Ascending aorta (tissue), 2 donors: ENCODE measurements at places on chromosomes 2 and 18. TPM values are rescaled to one million over a fixed set of nuclear protein-coding genes. Genes with fewer than 3 reads are reported as not detected.
A peak's percentile ranks its signal among the peaks of the same experiment; 100 is the strongest.

DNA sequence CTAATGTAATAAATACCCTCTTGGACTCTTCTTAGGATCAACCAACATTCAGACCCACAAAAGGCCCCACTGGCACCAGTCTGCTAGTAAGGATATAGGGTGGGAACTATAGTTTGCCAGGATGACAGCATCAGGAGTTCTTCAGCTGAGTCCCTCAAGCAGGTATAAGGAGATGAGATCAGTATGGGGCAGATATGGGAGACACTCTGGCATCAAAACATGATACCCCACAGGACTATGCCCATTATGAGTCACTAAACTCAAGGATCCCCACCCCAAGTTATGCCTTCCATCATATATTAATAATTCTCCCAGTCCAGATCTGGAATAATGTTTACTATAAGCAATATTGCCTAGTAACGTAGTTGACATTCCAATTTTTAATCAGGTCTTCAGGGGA lies 83.1 kb upstream of the CCDC141 start:
- no peaks in the 10 kb centered on the region for H3K4me1 ChIP-seq
- no peak overlapping the region for H3K27ac ChIP-seq
- DNase-seq: no peak
- peaks cover 7% of the 10 kb centered on the region for H3K36me3 ChIP-seq

Gene AMER3
- not detected for total RNA-seq

- H3K27me3 ChIP-seq: no peaks in the 10 kb centered on the region
- H3K4me3 ChIP-seq: no peak overlapping the region
- no peak overlapping the region for H3K27ac ChIP-seq
- no peaks in the 10 kb centered on the region for H3K36me3 ChIP-seq
- DNase-seq: no peak
- no peaks in the 10 kb centered on the region for H3K4me1 ChIP-seq
Observed at GRCh38 chr2:20241973-20242726, 17.2 kb upstream of the SDC1 start.

Gene TMEM163
- not detected for total RNA-seq

DNA sequence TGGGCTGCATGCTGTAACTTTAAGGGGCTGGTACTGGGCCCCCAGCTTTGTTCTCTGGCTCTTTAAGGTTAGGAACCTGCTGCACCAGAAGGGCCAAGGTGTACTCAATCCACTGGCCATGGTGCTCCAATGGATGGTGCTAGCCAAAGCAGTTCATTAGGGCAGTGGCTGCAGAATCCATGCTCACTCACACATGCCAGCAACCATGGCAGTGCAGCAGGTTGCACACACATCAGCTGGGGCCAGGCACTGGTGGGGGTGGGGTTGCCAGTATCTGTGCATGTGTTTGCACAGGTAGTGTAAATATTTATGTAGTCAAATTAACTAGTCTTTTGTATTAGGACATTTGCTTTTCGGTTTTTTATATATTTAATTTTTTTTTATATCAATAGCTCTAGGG lies 228.3 kb upstream of the EPC2 start:
- H3K27ac ChIP-seq: no peak overlapping the region
- no peak overlapping the region for H3K4me3 ChIP-seq
- no peaks in the 10 kb centered on the region for H3K36me3 ChIP-seq
- H3K4me1 ChIP-seq: no peaks in the 10 kb centered on the region
- H3K27me3 ChIP-seq: no peaks in the 10 kb centered on the region
- DNase-seq: no peak

DNA sequence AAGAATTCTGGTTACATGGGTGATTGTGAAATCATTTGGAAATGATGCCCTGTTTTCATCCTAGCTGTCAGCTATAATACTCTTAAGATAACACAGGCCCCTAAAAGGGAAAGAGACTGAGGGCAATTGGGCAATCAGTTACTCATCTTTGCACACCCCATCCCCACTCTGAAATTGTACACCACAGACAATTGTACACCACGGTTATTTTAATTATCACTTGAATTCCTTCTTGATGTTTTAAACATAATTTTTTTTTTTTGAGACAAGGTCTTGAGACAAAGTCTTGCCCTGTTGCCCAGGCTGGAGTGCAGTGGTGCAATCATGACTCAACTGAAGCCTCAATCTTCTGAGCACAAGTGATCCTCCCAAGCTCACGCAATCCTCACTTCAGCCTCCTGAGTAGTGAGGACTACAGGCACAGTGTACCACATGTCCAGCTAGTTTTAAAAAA lies 862.4 kb upstream of the ACVR2A start:
- no peaks in the 10 kb centered on the region for H3K27me3 ChIP-seq
- no peaks in the 10 kb centered on the region for H3K36me3 ChIP-seq
- no peaks in the 10 kb centered on the region for H3K4me1 ChIP-seq
- H3K4me3 ChIP-seq: no peak overlapping the region
- DNase-seq: no peak

Gene MC5R
- not detected for total RNA-seq

Gene EFHD1
- total RNA-seq: 142 TPM

Gene KLHL14
- not detected for total RNA-seq

GRCh38 chr18:49227001-49227380 lies 233.5 kb downstream of the DYM start:
- H3K27ac ChIP-seq: no peak overlapping the region
- DNase-seq: no peak
- H3K4me3 ChIP-seq: no peak overlapping the region
- no peaks in the 10 kb centered on the region for H3K4me1 ChIP-seq

Gene KCNE4
- 18.3 TPM for total RNA-seq

Gene LTBP1
- total RNA-seq: 295 TPM

GRCh38 chr2:128319631-128320191 lies 1.0 kb upstream of the HS6ST1 start:
- no peak overlapping the region for H3K4me3 ChIP-seq
- H3K27ac ChIP-seq: no peak overlapping the region
- peak; percentile 61 for DNase-seq
- no peaks in the 10 kb centered on the region for H3K27me3 ChIP-seq
- peaks cover 18% of the 10 kb centered on the region for H3K4me1 ChIP-seq
- H3K36me3 ChIP-seq: no peaks in the 10 kb centered on the region

Gene MLPH
- 91.0 TPM for total RNA-seq

Gene RASGRP3
- 1.6 TPM for total RNA-seq

- no peak overlapping the region for H3K27ac ChIP-seq
- no peak overlapping the region for H3K4me3 ChIP-seq
- H3K4me1 ChIP-seq: no peaks in the 10 kb centered on the region
- no peak for DNase-seq
- H3K27me3 ChIP-seq: no peaks in the 10 kb centered on the region
- no peaks in the 10 kb centered on the region for H3K36me3 ChIP-seq
Observed at GRCh38 chr2:1793868-1794445, 49.6 kb upstream of the PXDN start.

DNA sequence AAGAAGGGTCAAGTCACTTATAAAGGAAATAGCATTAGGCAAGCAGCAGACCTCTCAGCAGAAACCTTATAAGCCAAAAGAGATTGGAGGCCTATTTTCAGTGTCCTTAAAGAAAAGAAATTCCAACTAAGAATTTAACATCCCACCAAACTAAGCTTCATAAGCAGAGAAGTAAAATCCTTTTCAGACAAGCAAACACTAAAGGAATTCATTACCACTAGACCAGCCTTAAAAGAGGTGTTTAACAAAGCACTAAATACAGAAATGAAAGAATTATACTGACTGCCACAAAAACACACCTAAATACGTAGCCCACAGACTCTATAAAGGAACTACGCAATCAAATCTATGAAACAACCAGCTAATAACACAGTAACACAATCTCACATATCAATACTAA lies 160.4 kb downstream of the EXOC6B start:
- no peak overlapping the region for H3K4me3 ChIP-seq
- H3K36me3 ChIP-seq: no peaks in the 10 kb centered on the region
- H3K4me1 ChIP-seq: no peaks in the 10 kb centered on the region
- no peaks in the 10 kb centered on the region for H3K27me3 ChIP-seq

Gene SRD5A2
- total RNA-seq: not detected

Gene GKN2
- 0.75 TPM for total RNA-seq

DNA sequence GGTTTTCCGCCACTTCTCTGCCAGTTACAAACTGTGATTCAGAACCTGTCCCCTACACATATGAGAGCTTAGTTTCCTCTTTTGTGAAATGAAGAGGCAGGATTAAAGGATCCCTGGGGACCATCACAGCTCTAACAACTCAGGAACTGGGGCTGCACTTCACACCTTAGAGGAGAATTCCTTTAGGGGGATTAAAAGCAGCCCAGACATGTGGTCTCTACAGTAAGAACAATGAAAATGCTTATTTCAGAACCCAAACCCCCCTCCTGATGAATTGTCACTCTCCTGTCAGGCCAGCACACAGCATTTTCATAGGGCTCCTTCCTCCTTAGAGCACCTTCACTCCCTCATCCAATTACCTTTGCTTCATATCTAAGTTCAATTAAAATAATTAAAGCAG lies 101.5 kb upstream of the NEDD4L start:
- H3K27ac ChIP-seq: no peak overlapping the region
- no peaks in the 10 kb centered on the region for H3K4me1 ChIP-seq
- no peak for DNase-seq
- no peak overlapping the region for H3K4me3 ChIP-seq

Gene VIL1
- not detected for total RNA-seq

Gene SERPINB13
- total RNA-seq: not detected

DNA sequence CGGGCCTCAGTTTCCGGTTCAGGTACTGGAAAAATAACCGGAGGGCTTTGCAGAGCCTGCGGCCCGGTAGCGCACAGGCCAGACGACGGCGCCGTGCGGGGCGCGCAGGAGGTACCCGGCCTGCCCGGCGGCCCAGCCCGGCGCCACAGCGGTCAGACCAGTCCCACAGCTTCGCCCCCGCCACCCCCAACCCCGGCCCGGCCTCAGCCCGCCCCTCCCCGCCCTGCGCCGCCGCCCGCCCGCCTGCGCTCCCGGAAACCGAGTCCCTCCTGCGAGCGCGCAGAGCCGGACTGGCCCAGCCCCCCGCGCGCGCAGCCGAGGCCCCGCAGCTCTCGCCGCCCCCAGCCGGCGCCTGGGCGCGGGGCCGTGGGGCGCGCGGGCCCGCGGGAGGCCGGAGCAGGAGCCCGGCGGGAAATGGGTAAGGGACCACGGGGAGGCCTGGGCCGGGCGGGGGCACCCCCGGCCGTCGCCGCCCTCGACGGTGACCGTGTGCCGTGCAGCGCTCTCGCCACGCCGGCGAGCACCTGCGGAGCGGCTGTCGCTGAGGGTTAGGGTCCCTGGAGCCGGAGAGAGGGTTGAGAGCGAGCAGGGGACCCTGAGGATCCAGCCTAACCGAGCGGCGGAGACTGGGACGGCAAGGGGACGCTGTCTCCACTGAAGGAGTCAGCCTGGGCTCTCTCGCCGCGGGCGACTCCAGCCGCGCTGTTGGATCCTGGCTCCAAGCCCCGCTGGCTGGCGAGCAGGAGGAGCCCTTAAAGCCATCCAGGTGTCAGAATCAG lies 16.5 kb upstream of the PSD4 start:
- no peaks in the 10 kb centered on the region for H3K4me1 ChIP-seq
- H3K27ac ChIP-seq: no peak overlapping the region
- DNase-seq: no peak

Gene MCEE
- total RNA-seq: 2.0 TPM

DNA sequence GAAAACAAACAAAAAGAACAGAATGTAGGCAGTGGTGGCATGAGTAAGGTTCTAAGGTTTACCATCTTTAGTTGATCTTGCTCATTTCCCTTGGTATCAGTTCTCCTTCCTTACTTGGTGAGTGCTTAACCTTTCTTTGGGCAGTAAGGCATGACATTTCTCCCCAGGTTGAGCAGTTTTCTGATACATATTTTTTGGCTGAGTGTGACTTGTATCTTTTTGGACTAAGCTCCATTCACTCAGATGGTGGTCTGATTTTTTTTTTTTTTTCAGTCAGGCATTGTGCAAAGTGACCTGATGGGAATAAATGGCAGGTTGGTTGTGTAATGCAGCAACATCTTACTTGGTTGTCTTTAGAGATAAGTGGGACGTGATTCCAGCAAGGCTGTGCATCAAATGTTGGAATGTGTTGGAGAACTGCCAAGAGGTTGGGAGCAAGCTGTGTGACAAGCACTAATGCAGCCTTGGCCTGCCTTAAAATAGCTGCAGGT lies 15.1 kb downstream of the SPTBN1 start:
- DNase-seq: no peak
- no peaks in the 10 kb centered on the region for H3K27me3 ChIP-seq
- H3K27ac ChIP-seq: peak overlapping the region; percentile 47
- H3K36me3 ChIP-seq: no peaks in the 10 kb centered on the region
- H3K4me3 ChIP-seq: no peak overlapping the region

GRCh38 chr2:43331422-43331821 lies 105.0 kb upstream of the ZFP36L2 start:
- H3K27ac ChIP-seq: peak overlapping the region; percentile 85
- DNase-seq: no peak
- H3K27me3 ChIP-seq: no peaks in the 10 kb centered on the region
- H3K4me3 ChIP-seq: no peak overlapping the region
- peaks cover 44% of the 10 kb centered on the region for H3K4me1 ChIP-seq
- H3K36me3 ChIP-seq: no peaks in the 10 kb centered on the region

DNA sequence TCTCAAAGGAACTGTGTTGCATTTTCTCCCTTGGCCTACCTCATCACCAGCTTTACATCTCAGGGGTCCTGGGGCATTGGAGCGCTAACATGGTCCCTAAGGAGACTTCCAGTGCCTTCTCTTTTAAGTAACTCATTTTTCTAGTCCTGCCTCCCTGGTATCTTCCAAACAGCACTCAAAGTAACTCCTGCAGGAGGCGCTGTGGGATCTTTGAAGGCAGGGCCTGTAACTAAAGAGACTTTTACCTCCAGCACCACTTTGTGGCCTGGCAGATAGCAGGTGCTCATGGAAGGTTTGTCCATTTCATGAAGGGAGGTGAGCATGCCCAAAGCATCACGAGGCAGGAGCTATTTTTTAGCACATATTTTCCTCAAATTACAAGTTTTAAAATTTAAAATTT lies 411.0 kb upstream of the GYPC start:
- no peaks in the 10 kb centered on the region for H3K36me3 ChIP-seq
- no peak for DNase-seq
- H3K27ac ChIP-seq: no peak overlapping the region
- H3K27me3 ChIP-seq: no peaks in the 10 kb centered on the region
- H3K4me3 ChIP-seq: no peak overlapping the region
- no peaks in the 10 kb centered on the region for H3K4me1 ChIP-seq

Gene ELP2
- 9.7 TPM for total RNA-seq

Gene SLC1A4
- total RNA-seq: 19.5 TPM

Gene C2orf81
- total RNA-seq: 10.3 TPM
